Calu3 (cell line): ENCODE measurements at places on chromosomes 7 and 10.

DNA sequence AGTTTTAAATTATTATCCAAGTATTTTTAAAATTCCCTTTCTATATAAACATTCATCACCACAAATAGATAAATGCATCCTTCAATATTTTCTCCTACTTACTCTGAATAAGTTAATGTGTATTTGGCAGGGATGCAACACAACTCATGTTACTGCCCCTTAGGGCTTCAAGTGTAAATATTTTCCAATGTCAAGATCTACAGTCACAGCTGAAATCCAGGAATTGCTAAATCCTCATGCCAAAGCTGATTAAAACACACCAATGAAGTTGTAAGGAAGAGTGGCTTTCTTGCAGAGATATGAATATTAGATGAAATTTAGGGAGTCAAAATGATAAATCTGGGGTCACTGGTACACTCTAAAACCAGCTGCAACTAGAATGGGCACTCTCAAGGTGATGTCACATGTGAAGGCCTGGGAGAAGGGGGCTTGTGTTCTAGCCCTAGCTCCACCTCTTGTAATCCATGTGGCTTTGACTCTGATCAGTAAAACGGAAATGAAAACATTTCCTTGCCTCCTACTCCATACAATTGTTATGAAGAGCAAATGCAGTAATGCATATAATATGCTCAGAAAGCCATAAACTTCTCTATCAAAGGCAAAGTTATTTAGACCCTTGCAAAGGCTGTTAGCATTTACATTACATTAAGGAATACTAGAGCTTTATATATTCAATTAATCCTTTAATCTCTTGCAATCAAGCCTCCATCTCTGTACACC is 228.1 kb upstream of the NFE2L3 start:
- peaks cover 17% of the 10 kb centered on the region for H3K27me3 ChIP-seq
- no peaks in the 10 kb centered on the region for H3K36me3 ChIP-seq
- H3K27ac ChIP-seq = no peak overlapping the region

DNA sequence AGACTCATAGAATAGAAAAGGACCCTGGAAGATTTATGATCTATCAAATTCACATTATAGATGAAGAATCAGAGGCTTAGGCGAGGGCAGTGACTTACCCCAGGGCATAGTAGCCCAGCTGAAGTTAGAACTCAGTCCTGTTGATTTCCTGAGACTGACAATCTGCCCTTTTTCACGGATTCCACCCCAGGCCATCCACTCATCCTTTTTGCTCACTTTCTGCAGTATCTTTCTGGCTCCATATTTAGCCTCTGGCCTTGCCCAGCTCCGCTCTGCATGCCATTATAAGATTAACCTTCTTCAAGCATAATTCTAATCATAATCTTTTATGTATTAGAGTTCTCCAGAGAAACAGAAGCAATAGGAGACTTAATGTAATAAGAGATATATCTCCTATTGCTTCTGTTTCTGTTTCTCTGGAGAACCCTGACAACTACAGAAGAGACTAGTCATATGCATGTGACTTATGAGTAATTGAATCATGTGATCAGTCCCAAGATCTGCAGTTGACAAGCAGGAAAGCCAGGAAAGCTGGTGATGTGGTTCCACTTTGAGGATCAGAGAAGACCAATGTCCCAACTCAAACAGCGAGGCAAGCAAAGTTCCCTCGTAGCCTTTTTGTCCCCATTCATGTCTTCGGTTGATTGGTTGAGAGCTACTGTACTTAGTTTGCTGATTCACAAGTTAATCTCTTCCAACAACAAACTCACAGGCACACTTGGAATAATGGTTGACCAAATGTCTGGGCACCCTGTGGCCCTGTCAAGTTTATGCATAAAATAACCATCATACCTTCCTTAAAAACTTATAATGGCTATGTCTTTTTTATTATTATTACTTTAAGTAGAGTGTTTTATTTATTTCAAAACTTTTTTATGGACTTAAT is 412.1 kb downstream of the SUGCT start:
- H3K36me3 ChIP-seq = no peaks in the 10 kb centered on the region
- H3K4me1 ChIP-seq = no peaks in the 10 kb centered on the region
- H3K4me3 ChIP-seq = no peak overlapping the region
- no peak overlapping the region for H3K27ac ChIP-seq

DNA sequence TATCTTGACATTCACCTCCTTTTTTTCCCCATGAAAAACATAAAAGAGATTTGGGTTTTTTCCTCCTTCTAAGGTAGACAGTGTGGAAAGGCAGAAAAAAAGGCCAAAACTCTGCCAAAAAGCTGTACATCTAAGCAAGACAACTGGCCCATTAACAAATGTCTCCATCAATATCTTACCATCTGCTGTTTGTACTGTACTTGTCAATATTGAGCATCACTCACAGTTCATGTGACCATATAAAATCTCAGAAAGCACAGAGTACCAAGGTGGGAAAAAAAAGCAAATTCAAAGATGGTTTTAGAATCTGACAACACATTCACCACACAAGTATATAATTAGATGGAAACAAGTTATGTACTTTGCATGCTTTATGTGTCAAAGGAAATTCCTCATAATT is 52.6 kb downstream of the CACNA2D1 start:
- no peaks in the 10 kb centered on the region for H3K4me1 ChIP-seq
- no peak overlapping the region for H3K4me3 ChIP-seq
- no peak overlapping the region for H3K27ac ChIP-seq

DNA sequence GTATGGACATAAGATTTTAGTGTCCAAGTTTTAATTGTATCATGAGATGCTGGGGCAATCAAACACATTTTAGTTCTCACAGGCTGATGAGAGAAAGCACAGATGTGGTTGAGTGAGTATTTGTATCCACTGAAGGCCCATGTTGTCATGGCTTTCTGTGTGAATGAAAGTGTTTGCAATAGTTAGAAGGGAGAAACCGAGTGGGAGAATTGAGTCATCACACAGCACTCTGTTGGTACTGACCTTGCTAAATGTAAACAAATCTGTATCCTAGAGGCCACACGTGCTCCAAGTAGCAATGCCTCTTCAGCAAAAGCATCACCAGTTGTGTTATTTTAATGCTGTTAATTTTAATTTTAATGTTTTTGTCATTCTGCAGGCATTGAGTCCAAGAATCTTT is 121.2 kb downstream of the EMX2 start:
- peaks cover 18% of the 10 kb centered on the region for H3K27me3 ChIP-seq
- H3K36me3 ChIP-seq = no peaks in the 10 kb centered on the region
- no peak overlapping the region for H3K27ac ChIP-seq
- H3K4me3 ChIP-seq = no peak overlapping the region

- no peak overlapping the region for H3K27ac ChIP-seq
- H3K4me1 ChIP-seq = no peaks in the 10 kb centered on the region
- peaks cover 22% of the 10 kb centered on the region for H3K36me3 ChIP-seq
- no peak overlapping the region for H3K4me3 ChIP-seq
- DNase-seq = no peak
Observed at GRCh38 chr10:69633673-69634635, 3.9 kb downstream of the FAM241B start.

DNA sequence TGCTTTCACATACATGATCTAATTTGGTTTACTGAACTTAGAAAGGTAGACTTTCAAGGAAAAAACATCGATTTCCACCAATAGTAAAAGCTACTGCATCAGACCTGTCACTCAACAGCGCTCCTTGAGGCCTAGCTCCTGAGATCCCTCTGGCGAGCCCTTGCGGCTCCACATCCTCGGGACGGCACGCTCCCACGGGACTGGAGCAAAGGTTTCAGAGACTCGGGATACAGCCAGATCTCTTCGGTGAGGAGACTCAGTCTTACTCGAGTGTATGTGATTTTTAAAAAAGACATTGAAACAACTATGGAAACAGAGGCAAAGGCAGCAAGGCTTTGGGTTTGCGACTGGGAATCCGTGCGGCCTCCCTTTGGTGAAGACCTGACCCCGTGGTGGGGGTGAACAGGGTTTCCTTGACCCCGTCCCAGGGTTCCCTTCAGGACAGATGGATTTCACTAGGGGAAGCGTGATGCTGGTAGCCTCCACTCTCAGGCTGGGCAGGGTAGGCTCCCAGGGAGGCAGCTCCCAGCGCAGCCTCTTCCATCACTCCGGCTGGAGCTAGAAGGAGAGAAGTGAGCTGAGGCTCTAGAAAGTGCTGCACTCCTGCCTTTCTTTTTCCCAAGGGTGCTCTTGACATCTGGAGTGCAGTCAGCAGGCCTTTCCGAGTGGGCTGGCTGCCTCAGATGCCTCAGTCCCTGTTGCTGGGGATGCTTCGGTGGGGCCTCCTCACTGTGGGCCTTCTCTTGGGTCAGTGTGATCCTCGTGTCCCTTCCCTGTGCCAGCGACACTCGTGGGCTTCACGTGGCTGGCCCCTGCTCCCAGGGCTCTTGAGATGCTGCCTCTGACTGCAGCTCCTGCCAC is 5.8 kb upstream of the ATP6V0E2 start:
- H3K36me3 ChIP-seq = peaks cover 10% of the 10 kb centered on the region
- DNase-seq = no peak
- H3K27me3 ChIP-seq = no peaks in the 10 kb centered on the region
- H3K4me3 ChIP-seq = no peak overlapping the region
- peaks cover 6% of the 10 kb centered on the region for H3K4me1 ChIP-seq

DNA sequence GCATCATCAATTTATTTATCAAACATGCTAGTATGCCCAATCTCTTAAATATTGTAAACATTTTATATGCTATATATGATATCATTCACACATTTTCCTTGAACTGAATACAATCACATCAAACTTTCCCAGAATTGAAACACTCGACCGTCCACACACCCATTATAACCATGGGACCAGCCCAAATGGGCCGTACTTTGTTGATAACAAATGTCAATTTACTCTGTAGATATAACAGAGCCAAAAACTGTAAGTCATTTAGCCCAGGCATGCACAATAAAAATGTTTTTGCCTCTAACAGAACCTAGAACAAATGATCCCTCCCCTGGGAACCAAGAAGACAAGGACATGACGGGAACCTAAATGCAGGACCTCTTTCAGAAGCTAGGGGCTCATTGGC is 683 bp upstream of the ANKRD22 start:
- H3K27me3 ChIP-seq = no peaks in the 10 kb centered on the region
- H3K27ac ChIP-seq = peak overlapping the region; percentile 79
- DNase-seq = no peak

GRCh38 chr7:95684037-95684436 is 87.7 kb upstream of the PDK4 start:
- no peak overlapping the region for H3K27ac ChIP-seq
- H3K4me1 ChIP-seq = peaks cover 6% of the 10 kb centered on the region
- H3K4me3 ChIP-seq = no peak overlapping the region
- DNase-seq = no peak

GRCh38 chr10:60203993-60204618 is 185.6 kb downstream of the ANK3 start:
- no peaks in the 10 kb centered on the region for H3K4me1 ChIP-seq
- H3K27ac ChIP-seq = no peak overlapping the region
- H3K27me3 ChIP-seq = no peaks in the 10 kb centered on the region

- H3K27me3 ChIP-seq = peaks cover 32% of the 10 kb centered on the region
- no peaks in the 10 kb centered on the region for H3K36me3 ChIP-seq
- H3K27ac ChIP-seq = no peak overlapping the region
- no peaks in the 10 kb centered on the region for H3K4me1 ChIP-seq
Observed at GRCh38 chr10:71085689-71086438, 126.5 kb upstream of the UNC5B start.

DNA sequence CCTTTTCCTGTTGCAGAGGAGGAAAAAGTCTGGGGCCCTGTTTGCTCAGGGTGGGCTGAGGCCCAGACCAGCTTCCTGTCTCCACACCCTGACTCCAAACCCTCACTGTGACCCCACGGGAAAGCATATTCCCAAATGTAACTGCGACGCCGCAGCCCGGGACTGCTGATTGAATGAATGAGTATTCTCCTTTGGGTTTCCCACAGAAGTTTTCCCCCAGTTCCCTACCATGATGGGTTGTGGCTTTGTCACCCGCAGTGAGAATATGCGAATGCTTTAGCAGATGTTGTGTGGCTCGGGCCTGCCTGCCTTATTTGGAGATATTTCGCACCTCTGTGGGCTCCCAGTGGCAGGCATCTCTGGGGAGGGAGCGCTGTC is 50.6 kb downstream of the MGMT start:
- no peaks in the 10 kb centered on the region for H3K27me3 ChIP-seq
- no peak overlapping the region for H3K4me3 ChIP-seq
- no peak for DNase-seq
- no peak overlapping the region for H3K27ac ChIP-seq
- H3K36me3 ChIP-seq = no peaks in the 10 kb centered on the region

DNA sequence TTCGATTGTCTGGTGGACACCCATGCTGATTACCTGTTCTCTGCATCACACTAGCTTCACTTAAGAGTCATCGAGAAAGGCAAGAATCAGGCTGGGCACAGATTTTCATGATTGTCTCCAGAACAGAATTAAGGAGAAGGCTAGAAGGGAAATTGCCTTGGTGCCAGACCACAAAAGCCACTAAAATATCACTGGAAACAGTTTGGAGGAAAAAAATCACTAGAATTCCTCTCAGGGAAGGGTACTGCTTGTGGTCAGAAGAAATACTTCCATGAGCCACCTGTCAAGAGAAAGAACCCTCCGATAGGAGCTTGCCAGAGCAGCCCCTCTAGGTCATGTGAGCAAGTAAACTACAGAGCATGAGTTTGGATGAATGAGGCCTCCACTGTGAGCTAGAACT is 269.3 kb upstream of the TEX47 start:
- no peaks in the 10 kb centered on the region for H3K4me1 ChIP-seq
- H3K27me3 ChIP-seq = no peaks in the 10 kb centered on the region
- H3K4me3 ChIP-seq = no peak overlapping the region
- no peak for DNase-seq
- no peak overlapping the region for H3K27ac ChIP-seq

- no peak overlapping the region for H3K27ac ChIP-seq
- no peaks in the 10 kb centered on the region for H3K27me3 ChIP-seq
- H3K4me3 ChIP-seq = no peak overlapping the region
- H3K36me3 ChIP-seq = no peaks in the 10 kb centered on the region
- no peaks in the 10 kb centered on the region for H3K4me1 ChIP-seq
- DNase-seq = no peak
Observed at GRCh38 chr7:128063088-128063487, 31.9 kb upstream of the LRRC4 start.

- H3K4me3 ChIP-seq = no peak overlapping the region
- H3K4me1 ChIP-seq = peaks cover 16% of the 10 kb centered on the region
- peak; percentile 32 for DNase-seq
- no peaks in the 10 kb centered on the region for H3K36me3 ChIP-seq
- H3K27ac ChIP-seq = no peak overlapping the region
Observed at GRCh38 chr10:88114368-88114767, 250.9 kb downstream of the PTEN start.

GRCh38 chr10:68561865-68562649 is 1.9 kb downstream of the TET1 start:
- H3K36me3 ChIP-seq = no peaks in the 10 kb centered on the region
- DNase-seq = no peak
- peaks cover 7% of the 10 kb centered on the region for H3K4me1 ChIP-seq
- H3K27me3 ChIP-seq = peaks cover 28% of the 10 kb centered on the region
- no peak overlapping the region for H3K27ac ChIP-seq

DNA sequence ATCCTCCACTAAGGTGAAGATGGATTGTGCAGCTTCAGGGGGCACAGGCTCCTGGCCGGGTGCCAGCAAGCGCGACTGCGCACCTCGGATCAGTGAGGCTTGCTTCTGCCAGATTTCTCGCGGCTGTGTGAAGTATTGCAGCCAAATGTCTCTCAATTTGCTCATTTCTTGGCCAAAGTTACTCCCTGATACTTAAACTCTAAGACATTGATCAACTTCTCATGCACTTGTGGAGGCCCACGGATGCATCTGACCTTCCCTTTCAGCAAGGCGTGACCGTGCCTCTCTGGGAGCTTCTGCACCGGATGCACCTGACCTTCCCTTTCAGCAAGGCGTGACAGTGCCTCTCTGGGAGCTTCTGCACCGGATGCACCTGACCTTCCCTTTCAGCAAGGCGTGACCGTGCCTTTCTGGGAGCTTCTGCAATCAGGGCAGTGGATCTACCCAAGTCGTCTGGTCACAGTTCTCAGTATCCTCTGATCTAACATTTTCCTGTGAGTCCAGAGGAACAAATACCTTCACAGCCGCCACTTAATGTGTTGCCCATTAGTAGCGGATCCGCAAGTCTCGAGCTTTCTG is 248.3 kb downstream of the ADARB2 start:
- peaks cover 37% of the 10 kb centered on the region for H3K27me3 ChIP-seq
- no peak overlapping the region for H3K4me3 ChIP-seq
- DNase-seq = no peak
- H3K36me3 ChIP-seq = no peaks in the 10 kb centered on the region
